Tibial artery (tissue), 4 donors: ENCODE measurements at places on chromosomes 7 and 10.

DNA sequence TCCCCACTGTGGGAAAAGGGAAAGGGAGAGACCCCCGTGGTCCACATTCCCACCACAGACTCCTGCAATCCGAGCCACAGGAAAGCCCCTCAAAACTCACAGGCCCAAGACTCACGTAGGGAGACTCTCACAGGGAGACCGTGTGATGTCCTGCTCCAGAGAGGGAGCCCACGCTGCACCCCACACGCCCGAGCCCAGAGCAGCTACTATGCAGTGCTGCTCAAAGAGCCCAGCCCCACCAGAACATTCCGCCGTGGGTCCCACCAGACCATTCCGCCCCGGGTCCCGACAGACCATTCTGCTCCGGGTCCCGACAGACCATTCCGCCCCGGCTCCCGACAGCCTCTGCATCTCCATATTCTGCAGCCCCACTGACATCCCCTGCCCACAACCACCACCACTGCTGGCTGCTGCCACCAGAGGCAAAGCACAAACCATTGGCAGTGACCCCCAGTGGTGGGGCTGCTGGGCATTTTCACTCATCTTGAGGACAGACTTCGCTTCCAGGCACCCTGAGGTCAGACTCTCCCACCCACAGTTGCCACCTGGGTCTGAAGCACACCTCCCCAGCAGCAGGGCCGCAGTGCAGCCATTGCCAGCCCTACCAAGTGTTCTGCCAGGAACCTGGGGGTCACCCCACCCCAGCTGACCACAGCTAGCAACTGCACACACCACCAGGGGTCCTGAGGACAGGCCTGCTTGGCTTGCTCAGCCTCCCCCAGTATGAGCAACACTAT lies 625.4 kb upstream of the FOXK1 start:
- no peak for DNase-seq

DNA sequence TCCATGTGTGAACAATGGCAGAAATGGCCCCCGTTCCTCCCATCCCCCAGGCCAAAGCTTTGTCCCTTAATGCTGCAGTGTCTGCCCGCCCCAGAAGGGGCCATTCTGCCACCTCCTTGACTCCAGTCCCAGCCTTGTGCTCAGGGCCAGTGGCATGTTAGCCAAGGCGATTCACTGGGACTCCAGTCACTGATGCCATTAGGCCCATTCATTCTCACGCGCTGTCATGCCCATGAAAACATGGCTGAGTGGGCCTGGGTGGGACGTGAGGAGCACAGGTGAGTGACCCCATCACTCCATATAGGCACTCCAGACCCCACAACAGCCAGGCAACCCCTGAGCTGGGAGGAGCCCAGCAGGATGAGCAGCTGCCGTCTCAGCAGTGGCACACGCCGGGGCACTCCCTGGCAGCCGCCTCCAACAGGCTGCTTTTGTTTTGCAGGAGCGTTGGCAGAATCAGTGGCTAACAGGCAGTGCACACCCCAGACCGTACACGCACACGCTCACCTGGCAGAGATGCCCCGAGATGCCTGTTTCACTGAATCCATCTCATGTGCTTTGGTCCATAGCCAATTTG lies 79.5 kb downstream of the TCERG1L start:
- no peak for DNase-seq

GRCh38 chr7:81492910-81493309 lies 276.9 kb downstream of the HGF start:
- no peak for DNase-seq

DNA sequence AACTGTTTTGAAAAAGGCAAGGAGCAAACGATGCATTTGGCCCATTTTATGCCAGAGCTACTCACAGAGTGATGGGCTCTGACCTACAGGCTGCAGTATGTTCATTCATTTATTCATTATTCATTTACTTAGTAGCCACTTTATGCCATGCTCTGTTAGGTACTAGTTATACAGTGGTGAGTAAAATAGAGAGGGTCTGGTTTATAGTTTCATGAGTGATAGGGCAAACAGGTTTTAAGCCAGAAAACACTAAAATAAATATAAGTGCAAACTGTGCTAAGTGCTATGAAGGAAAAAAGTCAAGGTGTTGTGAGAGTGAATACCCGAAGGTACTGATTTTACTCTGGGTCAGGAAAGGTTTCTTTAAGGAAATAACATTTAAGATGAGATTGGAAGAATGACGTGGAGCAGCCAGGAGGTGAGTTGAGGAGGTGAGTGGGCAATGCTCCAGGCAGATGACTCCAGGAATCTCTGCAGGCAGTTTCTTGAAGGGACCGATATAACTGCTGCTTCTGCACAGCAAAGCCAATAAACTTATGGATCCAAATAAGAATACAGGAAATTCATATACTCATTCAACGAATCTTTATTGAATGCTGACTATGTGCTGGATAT lies 56.9 kb upstream of the FAM133B start:
- DNase-seq, result no peak

GRCh38 chr7:155021699-155022145 lies 18.8 kb upstream of the PAXIP1 start:
- no peak for DNase-seq

DNA sequence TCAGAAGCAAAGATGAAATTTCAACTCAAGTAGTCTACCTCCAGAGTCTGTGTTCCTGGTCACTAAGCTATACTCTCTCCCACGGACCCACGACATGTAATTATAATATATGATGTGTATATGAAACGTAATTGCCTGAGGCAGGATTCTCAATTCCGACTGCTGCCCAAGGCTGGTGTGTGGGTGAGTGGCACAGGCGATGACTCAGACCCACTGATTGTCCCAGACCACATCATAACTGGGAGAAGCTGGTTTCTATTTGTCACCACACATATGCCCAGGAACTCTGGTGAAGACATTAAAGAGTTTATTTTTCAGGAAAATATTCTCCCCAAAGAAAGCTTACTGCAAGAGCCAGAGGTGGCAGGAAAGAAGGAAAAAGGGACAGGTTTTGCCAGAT lies 219.3 kb downstream of the JAZF1 start:
- no peak for DNase-seq
